ENCODE measurements at places on chromosomes 6 and 20. TPM values are rescaled to one million over a fixed set of nuclear protein-coding genes. Genes with fewer than 3 reads are reported as not detected.

Gene PROKR2
- total RNA-seq, result 0.86 TPM

Gene TMEM244
- not detected for total RNA-seq

DNA sequence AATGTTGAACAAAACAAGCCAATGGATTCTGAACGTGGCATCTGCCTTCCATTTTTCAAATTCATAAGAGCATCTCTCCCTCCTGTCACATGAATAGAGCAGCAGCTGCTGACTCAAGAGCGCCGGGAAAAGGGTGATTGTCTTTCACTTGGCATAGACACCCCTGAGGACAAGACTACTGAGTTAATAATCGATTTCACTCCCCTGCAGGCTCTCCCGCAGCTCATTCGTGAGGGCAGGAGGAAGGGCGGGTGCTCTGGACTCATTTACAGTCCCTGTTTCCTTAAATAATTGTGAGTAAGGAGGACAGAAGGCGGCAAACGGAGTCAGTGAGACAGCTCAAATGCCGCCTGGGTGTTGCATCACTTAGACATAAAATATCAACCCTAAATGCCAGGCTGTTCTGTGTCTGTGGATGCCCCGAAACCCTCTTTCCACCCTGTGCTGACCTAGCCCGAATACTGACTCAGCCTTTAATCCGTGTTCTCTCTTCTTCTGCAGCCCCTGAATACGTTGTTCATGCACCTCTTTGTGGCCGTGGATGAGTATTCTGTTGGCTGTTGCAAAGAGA is 21.6 kb downstream of the CFAP61 start:
- peak; percentile 44 for DNase-seq

GRCh38 chr20:14334306-14334930 is 3.0 kb downstream of the FLRT3 start:
- peak; percentile 63 for DNase-seq

GRCh38 chr6:37862430-37862829 is 42.9 kb downstream of the ZFAND3 start:
- no peak for DNase-seq

DNA sequence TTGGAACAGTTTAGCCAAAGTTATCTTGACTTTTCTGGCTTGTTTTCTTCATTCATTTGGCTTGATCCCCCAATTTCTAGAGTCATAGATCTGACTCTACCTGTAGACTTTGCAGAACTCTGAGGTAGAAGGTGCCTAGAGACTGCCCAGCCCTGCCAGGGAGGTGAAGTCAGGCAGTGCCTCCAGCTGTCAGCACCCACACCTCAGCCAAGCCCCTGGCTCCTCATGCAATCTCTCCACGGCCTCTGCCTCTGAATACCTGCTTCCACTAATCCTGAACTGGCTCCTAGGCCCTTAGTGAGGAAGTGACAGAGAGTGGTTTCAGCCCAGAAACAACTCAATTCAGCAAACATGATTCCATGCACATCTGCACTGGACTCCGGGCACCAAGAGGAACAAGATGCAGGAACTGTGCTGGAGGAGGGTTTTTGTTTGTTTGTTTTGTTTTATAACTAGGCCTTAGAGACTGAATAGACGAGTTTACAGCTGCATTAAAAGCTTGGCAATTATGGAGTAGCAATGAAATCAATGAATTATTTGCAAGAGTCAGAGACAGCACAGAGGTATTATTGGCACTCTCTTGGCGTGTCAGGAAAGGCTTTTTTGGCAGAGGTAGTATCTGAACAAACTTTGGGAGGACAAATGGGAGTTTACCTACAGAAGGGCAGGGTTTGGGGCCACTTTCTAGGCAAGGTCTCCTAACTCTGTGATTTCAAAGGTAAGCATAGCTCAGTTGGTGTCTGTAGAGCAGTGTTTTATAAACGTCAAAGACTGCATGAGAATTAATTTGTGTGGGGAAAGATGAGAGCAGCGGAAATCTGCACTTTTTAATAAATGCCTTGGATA is 25.2 kb downstream of the TGM3 start:
- no peak for DNase-seq

GRCh38 chr6:47323321-47323720 is 13.6 kb upstream of the TNFRSF21 start:
- DNase-seq, result no peak
